ENCODE measurements at places on chromosomes 11 and 22.
A peak's percentile ranks its signal among the peaks of the same experiment; 100 is the strongest.

GRCh38 chr11:3642071-3642951 lies 519 bp upstream of the ART5 start:
- DNase-seq: peak; percentile 82

- peak; percentile 39 for DNase-seq
Measured at GRCh38 chr11:10303558-10304363, 1.1 kb upstream of the ADM start.

- DNase-seq: no peak
Measured at GRCh38 chr11:88206751-88207150, 31.5 kb upstream of the RAB38 start.

DNA sequence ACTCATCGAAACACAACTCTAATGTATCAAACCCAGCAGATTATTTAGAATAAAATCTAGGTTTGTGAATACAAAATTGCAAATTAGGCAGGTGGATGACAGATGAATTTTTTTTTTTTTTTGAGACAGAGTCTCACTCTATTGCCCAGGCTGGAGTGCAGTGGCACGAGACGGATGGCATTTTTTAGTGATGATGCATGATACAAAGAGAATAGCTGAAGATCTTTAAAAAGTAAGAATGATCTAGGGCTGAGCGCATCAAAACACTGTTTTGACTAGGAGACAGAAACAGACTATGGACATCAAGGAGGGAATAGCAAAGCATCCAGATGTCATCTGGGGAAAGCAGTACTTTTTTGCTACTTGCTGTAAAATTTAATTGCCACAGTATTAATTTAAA lies 63.8 kb downstream of the IMMP1L start:
- no peak for DNase-seq

DNA sequence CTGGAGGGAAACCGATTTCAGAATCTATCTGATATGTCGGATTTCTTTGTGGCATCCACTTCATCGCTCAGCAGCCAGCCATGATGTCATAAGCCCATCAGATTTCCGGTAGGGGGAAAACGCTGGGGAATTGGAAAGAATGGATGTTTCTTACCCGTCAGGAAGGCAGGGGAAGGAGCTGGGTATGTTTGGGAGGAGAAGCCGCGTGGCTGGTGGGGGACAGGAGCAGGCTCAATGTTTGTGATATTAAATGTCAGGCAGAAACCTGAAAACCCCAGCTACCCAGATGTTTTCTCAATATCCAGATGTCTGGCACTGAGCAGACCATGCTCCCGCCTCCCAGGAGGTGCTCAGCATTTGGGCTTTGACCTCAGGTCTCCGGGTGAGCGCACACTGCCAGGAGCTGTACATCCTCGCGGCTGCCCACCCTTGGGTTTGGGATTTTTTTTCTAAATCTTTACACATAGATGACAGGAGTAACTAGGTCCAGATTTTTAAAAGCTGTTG lies 67.5 kb downstream of the NFAM1 start:
- DNase-seq: no peak

DNA sequence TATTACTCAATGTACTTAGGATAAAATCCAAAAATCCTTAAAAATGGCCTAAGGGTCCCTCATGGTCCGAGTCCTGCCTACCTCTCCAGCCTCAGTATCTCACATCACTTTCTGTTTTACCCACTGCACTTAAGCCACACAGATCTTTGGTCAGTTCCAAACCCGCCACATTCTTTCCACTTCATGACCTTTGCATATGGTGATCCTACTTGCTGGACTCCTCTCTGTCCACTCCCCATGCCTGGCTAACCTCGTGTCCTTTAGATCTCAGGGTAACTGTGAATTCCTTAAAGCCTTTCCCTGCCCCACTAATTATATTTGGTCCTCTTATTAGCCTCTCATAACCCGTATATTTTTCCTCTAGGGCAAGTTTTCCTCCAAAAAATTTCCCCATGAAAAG lies 1.2 kb downstream of the NUP160 start:
- DNase-seq: no peak

- DNase-seq: no peak
Measured at GRCh38 chr22:38607680-38608079, 37.7 kb upstream of the DMC1 start.

DNA sequence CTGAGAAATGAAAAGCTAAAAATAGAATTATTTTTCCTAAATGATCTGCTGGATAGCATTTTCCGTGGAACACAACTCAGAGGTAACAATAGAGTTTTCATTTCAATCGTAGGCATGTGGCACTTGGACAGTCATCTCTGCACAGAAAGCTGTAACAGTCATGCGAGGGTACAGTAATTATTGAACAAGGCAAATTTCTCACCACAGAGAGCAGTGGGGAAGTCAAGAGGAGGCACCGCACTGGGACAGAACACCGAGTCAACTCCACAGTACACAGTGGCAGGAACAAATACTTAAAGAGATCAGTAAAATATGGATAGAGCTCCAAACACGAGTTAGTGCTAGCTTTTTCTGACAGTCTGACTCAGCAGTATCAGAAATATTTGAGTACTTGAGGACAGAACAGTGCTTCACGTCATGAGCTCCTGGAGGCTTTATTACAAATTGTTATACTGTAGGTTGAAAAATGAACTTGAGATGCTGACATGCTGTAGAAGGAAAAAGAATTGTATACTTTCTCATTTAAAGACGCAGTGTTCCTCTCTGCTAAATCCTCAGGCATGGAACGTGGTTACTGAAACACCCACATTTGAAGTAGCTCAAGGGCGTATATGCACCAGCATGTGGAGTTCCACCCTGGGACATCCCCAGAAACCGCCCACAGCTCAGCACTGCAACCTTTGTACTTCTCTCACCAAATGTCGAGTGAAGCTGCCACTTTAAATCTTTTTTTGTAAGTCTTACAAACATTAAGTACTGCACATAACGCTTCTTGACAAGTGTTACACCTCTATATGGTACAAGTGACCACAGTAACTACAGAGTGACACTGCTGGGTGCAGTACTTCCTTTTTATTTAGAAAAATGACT lies 27.4 kb upstream of the YPEL1 start:
- peak; percentile 55 for DNase-seq

GRCh38 chr11:35919244-35919643 lies 24.6 kb upstream of the LDLRAD3 start:
- no peak for DNase-seq

DNA sequence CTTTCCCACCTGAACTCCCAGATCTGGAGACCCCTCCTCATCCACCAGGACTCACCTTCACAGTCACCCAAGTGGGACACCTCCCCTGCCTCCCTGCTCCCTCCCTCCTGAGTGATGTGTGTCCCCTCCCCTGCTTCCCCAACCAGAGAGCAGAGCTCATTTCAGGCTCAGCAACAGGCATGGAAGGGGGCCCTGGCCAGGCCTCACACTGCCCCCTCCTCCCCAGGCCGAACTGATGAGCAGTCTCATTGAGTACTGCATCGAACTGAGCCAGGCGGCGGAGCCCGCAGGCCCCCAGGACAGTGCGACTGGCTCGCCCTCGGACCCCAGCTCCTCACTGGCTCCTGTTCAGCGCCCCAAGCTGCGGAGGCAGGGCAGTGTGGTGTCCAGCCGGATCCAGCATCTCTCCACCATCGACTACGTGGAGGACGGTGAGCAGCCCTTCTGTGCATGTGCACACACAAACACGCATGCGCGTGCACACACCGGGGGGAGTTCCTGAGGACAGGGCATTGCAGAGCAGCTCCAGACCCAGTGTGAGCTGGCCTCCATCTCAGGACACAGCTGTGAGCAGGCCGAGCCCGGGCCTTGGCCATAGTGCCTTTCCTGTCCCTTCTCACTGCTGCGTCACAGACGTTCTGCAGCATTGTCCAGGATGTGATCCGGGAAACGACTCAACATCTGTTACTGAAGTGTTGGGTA lies 17.8 kb upstream of the NEAT1 start:
- DNase-seq: no peak

DNA sequence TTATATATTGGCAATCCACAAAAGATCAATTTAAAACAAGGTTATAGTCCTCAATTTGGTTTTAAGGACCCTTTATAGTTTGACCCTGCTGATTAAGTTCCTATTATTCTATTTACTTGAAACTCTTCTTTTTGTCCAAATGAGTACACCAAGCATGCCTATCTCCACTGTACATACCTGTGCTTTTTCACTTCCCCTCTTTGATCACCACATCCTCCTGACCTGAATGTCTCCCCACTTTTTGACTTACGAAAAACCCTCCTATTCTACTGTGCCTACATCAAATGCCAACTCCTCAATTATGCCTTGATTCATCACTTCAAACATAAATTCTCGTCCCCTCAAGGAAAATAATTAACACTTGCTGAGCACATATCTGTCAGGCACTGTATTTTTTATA lies 113.5 kb downstream of the SOX6 start:
- no peak for DNase-seq

DNA sequence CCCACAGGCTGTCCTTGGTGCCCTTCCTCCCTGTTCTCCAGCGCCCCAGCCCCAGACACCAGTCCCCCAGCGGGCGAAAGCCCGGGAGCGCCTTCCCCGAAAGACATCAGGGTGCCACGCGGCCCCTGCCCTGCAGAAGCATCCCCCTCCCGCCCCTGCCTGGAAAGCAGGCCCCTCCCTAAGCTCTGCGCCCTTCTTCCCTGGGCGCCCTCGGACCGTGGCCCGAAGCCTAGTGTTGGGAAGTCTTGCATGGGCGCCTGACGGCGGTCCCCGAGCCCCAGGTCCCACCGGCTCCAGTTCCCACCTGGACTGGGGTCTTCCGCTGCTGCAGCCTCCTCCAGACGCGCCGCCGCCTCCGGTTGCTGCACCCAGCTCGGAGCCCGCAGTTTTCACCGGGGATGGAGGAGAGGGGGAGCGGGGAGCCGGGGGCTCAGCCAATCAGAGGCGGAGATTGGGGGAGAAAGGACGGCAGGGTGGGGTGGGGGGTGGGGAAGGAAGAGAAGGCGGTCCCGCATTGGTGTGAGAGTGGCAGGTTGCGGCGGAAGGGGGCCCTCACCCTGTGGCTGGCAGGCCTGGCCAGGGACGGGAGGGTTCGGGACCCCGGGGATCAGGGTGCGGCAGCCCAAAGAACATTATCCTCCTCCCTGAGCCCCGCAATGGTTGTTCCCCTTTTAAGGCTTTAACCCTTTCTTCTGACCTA lies at the start of gene THY1:
Gene THY1 (minus strand): TSS at position 364 of the 700 bp plus-strand sequence. CDS start 2,267 bp downstream, outside the sequence.
- no peak for DNase-seq

DNA sequence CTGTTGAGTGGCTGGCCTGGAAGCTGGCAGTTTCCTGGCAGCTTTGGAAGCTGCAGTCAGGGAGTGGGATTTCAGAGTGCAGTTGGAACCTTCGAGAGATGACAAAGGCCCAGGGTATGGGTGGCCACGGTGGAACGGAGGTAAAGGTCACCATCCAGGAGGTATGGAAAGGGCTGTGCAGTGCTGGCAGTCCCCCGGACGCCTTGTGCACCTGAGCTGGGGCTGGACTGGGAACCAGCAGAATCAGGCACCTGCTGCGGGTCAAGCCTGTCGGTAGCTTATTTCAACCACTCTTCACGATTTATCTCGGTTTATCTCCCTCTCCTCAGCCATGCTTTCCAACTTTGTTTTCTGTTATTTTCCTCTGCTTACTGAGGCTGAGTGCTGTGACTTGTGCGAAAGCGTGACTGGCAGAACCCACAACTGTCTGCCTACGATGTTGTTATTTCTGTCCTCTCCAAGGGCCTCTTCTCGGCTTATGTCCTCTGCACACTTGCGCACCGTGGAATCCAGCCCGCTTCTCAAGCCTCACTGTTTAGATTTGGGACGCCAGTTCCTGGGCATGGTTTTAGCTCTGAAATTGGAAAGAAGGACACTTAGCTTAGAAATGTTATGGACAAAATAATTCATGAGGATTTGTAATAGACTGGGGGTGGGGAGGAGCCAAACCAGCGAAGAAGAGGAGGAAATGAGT lies 24.0 kb upstream of the ATXN10 start:
- DNase-seq: no peak

- peak; percentile 28 for DNase-seq
Measured at GRCh38 chr11:36702330-36703054, 104.5 kb upstream of the RAG2 start.

GRCh38 chr11:123535401-123535800 lies 105.3 kb downstream of the GRAMD1B start:
- DNase-seq: no peak

- no peak for DNase-seq
Measured at GRCh38 chr11:64089493-64089892, 53.8 kb downstream of the FLRT1 start.

DNA sequence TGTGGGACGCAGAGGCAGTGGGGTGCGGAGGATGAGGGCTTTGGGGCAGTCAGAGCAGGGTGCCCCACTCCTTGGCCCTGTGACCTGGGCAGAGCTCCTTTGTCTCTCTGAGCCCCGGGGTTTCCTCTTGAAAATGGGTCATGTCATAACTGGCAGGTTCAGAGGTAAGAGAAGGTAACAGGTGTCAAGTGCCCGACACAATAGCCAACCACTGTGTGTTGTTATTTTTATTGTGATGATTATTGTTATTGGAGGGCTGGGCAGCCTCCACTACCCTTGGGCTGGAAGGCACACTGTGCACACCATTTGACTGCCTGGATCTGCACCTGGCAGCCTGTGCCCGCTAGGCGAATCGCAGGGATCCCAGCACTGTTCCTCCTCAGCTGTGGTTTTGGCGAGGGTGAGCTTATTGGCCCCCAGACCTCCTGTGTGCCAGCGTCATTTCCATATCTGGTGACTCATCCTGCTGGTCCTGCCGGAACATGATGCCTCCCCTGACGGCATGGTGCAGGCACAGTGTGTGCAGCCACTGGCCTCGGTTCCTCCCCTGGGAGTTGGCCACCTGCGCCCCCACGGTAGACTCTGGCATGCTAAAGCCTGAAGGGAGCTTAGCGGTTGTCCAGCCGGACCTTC lies 15.4 kb upstream of the SOX10 start:
- DNase-seq: no peak

GRCh38 chr11:47317064-47317828 lies 35.3 kb downstream of the MYBPC3 start:
- no peak for DNase-seq

DNA sequence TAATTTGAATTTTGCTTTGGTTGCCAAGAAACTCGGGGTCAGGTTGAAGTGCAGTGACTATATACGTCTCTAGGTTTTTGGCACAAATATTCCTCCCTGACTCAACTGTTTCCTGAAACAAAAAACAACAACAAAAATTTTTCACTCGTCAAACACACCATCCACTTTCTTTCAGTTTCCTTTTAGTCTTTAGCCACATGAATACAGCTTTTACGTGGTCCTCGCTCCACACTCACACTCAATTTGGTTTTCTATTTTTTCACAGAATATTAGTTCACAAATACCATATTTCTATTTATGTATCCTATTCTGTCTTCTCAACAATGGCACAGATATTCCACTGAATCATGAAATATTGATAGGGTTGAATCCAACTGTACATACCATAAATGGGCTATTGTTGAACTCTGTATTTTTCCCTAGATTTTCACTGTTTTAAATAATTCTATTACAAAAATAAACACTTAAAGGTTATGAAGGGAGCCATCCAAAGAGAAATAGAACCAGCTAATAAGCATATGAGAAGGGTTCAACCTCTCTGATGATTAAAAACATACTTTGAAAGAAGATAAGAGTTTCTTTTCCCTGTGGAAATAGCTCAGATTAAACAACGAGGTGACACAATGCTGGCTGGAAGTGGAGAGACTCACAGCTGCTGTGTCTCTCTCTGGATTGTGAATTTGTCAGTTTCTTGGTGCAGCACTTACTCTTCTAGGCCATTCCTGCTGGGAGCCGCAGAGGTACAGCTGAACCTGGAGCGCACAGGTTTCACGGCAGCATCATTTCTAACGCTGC lies 5.1 kb upstream of the FBLN1 start:
- DNase-seq: no peak
